ENCODE measurements at places on chromosomes 16 and 17.

GRCh38 chr17:30220414-30220813 is 15.1 kb downstream of the SLC6A4 start:
- DNase-seq, result no peak

DNA sequence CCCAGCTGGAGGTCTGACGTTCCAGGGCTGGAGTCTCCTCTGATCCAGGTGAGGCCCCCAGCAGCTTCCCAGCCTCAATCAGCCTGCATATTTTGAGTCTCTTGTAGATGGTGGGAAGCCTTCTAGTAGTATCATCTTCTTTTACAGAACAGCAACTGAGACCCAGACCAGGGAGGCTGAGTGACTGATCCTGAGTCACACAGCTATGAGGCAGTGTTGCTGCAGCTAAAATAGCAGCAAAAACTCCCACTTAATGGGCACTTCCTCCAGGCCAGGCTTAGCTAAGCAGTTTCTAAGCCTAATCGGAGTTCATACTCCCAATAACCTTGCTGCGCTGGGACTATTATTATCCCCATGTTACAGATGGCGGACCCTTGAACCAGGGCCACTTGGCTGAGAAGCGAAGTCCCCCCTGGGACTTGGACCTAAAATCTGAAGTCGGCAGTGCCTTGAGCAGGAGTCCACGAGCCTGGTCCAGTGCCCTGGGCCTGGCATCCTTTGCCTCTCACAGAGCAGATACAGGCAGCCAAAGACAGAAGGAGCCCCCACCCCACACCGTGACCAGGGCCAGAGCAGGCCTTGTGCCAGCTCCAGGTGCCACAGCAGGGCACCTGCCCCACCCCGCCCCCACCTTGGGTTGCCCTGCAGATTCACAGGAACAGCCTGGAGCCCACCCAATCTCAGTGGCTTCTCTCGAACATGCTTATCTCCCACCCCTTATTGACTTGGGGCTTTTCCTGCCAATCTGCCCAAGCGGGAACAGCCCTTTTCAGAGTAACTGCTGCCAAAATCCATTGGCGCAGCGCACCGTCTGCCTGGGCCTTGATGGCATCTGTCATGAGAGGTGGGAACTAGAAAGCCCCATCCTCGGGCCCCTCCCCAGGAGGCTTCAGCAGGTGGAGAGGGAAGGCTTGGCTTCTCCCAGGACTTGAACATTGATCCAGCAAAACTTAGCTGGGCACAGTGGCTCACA is 65.1 kb downstream of the SOCS1 start:
- DNase-seq, result no peak

DNA sequence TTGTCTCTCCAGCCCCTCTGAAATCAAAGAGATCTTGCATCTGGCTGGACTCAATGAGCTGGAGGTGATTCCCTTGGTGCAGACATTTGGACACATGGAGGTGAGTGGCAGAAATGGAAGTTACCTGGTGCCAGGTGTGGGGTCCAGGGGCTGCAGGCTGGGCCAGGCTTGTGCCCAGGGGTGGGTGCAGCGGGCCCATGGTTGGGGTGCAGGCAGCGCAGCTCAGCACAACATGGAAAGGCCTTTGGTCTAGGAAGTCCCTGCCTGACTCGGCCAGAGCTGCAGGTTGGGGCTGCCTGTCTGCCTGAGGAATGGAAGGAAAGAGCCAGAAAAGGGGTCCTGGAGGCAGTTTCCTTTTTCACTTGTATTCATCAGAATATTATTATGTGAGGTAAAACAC is 10.2 kb upstream of the OGFOD3 start:
- no peak for DNase-seq

DNA sequence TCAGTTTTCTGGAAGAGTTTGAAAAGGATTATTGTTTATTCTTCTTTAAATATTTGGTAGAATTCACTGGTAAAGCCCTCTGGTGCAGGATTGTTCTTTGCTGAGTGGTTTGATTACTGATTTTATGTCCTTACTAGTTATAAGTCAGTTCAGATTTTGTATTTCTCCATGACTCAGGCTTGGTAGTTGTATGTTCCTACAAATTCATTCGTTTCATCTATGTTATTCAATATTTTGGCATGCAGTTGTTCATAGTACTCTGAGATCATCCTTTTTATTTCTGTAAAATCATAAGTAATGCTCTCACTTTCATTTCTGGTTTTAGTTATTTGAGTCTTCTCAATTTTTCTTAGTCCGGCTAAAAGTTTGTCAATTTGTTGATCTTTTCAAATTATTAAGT is 58.1 kb upstream of the CRYM start:
- DNase-seq, result no peak

DNA sequence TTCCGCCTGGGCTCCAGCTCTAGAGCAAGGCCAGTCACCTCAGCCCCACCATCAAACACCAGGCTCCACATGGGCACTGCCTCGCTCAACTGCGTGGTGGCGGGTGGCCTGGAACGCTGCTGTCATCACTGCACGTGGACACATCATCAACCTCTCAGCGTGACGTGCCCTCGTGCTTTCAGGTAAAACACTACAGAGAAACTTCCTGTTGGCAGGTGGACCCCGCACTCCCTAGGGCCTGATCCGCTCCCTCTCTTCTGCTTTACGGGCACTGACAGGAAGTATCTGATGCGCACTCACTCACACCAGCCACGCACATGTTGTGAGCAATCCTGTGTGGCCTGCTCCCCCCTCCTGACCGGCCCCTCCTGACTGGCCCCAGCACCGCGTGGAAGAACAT is 87.4 kb downstream of the ANKRD11 start:
- no peak for DNase-seq

- no peak for DNase-seq
These were observed 37.8 kb upstream of the RASD1 start for GRCh38 chr17:17533901-17534441.

- DNase-seq, result peak; percentile 77
These were observed 38.6 kb upstream of the SLFN13 start for GRCh38 chr17:35486920-35487732.

DNA sequence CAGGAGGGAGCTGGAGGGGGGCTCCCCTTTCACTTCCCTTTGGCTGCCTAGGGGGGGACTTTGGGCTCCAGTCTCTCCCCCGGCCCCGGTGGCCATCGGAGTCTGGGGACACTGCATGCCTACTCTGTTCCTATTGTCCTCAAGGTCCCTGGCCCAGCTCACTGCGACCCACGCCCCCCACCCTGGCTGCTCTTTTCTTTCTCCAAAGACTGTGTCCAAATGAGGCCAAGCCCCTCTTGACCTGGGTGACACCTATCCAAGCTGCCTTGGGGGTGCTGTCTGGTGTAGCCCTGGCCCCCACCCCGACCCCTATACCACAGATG is 12.9 kb downstream of the UBALD1 start:
- DNase-seq, result no peak

DNA sequence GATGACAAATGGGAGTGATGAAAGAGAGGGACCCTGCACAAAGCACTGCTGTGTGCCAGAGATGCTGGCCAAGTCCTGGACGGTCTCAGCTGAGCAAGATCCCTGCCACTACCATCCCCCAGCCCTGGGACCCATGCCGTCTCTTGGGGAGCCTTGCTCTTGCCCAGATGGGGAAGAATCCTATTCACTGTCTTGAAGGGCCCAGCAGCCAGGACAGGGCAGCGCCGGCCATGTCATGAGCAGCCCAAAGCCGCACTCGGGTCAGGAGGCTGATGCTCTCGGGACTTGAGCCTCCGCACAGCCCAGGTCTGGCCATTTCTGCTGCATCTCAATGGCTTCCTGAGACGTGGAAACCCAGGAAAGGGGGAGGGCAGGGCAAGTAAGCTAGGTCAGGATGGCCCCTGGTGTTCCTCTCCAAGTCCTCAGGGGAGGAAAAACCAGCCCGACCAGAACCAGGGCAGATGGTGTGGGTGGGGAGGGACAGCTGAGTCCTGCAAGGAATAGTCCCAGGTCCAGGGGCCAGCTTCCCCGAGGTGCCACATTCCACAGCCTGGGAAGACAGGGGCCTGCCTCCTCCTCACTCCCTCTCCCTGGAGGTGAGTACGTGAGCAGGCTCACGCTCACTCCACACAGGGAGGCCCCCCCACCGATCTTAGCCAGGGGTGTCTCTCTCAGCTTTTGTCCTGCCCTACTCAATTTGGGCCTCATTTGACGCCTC is 7.8 kb upstream of the KRT19 start:
- no peak for DNase-seq

DNA sequence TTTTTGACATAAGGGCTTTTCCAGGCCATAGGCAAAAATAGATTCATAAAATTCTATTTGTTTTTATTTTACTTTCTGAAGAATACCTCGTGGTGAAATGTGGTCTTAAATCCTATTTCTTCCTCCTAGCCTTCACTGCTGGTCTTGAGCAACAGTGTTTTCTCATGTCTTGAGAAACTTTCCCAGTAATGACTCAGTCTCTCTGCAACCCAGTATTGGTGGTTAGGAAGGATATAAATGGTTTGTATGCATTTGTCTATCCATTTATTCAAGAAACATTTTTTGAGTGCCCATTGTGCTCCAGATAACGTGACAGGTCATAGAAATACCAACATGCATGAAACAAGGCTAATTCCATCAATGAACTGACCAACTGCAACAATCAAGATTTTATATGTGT is 213.9 kb downstream of the TMEM114 start:
- DNase-seq, result no peak

- DNase-seq, result no peak
These were observed 1.7 kb downstream of the COPS3 start for GRCh38 chr17:17279316-17279715.

DNA sequence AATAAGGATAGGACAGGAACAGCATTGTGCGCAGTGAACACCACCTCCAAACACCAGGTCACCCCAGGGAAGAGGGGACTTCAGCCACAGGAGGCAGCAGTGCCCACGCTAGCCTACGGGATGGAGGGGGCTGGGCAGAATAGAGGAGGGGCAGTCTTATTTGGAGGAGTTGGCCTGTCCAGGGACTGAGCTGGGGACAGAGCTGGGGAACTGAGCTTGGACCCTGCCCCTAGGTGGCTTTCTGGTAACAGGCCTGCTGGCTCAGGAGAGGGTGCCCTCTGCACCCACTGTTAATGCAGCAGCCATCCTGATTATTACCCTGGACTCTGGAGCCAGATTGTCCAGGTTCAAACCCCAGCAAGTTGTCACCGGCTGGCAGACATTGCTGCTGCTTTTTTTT is 9.3 kb downstream of the CCDC102A start:
- no peak for DNase-seq

DNA sequence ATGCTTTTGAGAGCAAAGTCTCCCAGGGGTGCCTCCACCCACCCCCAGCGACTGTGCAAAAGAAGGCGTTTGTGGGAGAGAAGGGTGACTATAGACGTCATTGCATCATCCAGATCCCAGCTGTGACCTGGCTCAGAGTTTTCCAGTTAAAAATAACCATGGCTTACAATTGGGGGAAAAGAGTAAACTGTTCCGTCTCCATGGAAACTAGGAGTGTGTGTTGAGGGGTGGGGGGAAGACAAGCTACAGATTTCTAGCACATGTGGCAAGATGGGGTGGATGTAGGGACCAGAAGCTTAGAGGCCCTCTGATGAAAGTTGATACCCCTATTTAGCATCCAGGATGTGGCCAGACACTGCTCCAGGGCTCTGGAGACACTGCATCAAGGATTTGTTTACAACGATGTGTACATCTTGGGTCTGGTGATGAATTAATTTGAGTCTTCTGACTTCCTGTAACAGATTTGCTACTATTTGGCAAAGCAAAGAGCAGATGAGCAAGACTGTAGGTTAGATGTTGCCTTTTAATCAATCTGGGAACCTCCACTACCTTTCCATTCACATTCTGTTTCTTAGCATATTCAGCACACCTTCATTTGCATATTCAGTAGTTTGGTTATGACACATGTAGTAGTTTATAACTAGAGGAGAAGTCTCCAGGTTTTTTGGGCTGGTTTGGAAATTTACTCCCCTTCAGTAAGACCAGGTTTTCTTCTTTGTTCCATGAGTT is 6.2 kb upstream of the DUSP14 start:
- DNase-seq, result no peak

DNA sequence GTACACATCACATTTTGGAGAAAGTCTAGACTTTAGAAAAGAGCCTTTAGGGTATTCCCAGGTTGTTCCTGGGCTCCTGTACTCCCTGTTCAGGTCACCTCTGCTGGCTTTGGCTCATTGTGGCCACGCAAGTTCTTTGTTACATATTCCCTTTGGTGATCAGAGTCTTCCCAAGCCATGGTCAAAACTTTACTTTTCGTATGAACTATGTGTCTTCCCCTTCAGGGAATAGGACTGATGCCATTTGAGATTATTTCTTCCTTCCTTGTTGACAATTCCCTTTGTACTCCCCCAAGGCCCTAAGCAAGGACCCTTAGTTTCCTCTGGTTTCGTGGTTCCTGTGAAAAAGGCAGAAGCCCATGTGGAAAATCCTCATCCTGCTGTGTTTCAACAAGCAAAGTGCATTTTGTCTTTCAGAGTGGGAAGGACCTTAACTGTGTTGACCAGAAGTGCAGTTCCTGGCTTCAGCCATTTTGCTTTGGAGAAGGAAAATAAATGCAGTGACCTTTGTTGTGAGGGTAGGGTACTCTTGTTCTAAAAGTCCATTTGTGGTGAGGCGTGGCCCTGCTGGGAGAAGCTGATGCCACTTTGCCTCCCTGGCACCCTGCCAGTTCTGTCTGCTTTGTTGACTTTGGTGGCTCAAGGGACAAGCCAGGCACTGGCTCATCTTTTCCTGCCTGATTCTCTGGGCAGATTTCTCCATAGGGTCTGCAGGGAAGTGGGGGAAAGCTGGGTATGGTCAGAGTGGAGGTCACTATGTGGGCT is 55.1 kb downstream of the ZNRF1 start:
- DNase-seq, result no peak

- no peak for DNase-seq
These were observed 469.9 kb downstream of the HS3ST4 start for GRCh38 chr16:26161461-26162180.

- DNase-seq, result no peak
These were observed 122.3 kb downstream of the PCTP start for GRCh38 chr17:55873017-55873758.

- DNase-seq, result no peak
These were observed 27.0 kb upstream of the DHX8 start for GRCh38 chr17:43456661-43457361.

GRCh38 chr17:75640556-75641119 is 7.4 kb downstream of the SMIM5 start:
- no peak for DNase-seq

DNA sequence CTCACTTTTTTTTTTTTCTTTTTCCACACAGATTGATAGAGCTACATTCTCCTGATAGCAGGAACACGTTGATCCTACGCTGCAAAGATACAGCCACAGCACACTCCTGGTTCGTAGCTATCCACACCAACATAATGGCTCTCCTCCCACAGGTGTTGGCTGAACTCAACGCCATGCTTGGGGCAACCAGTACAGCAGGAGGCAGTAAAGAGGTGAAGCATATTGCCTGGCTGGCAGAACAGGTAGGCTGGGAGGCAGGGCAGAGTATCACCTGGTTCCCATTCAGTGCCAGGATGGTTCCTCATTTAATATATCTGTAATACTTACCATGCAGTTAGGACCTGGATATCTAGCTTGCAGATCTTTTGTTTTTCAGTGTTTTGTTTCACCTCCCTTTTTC is 51.1 kb upstream of the VPS4A start:
- DNase-seq, result no peak

Measured in GF-D8 (cell line).